Neural progenitor cell (in vitro differentiated cells): ENCODE measurements at places on chromosomes 7 and 10.
A peak's percentile ranks its signal among the peaks of the same experiment; 100 is the strongest.

- H3K4me1 ChIP-seq: peaks cover 4% of the 10 kb centered on the region
- H3K4me3 ChIP-seq: no peak overlapping the region
- no peaks in the 10 kb centered on the region for H3K36me3 ChIP-seq
- H3K27ac ChIP-seq: no peak overlapping the region
- DNase-seq: no peak
- H3K27me3 ChIP-seq: no peaks in the 10 kb centered on the region
These were observed 5.6 kb downstream of the BTBD16 start for GRCh38 chr10:122276611-122277208.

DNA sequence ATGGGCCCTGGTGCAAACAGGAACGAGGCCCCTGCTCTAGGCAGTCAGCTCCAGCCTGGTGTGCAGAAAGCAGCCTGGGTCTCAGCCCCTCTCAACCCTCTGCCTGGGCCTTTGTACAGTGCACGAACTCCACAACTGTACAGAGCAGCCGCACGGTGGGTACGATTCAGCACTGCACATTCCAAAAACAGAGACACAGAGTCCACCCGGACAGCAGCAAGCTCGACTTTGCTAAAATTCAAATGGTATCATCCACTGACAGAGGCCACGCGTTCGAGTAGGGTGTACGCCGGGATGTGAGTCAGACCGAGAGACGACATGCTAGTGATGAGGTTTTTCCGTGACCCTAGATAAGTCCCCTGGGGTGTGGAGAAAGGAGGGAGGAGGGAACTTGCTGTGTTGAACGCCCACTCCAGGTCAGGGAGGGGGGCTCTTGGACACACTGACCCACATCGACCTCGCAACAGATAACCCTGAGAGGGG, 65.6 kb upstream of the PDGFA start:
- no peaks in the 10 kb centered on the region for H3K27me3 ChIP-seq
- no peak overlapping the region for H3K27ac ChIP-seq
- H3K4me3 ChIP-seq: no peak overlapping the region

DNA sequence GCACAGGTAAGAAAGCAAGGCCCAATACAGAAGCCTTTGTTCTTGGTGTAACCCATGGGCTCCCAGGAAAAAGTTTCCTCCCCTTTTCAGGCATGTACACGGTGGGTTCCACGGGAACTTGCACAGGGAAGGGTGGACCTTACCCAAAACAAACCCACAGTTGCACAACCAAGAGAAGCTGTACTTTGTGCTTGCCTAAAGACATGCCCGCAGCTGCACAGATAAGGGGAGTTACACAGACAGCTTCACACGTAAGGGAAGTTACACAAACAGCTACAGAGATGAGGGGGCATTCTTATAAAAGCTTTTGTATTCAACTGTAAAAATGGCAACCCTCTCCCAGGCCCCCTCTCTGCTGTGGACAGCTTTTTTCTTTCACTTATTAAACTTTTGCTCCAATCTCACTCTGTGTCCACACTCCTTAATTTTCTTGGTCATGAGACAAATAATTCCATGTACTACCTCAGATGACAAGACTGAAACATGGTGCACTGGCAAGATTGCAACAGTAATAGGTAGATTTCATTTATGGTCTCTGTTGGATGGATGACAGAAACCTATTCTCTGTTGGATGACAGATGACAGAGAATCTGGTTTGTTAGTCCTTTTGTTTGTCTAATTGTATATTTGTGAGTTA, 72.9 kb downstream of the ATE1 start:
- DNase-seq: no peak
- peaks cover 9% of the 10 kb centered on the region for H3K4me1 ChIP-seq
- H3K27ac ChIP-seq: peak overlapping the region; percentile 66
- no peak overlapping the region for H3K4me3 ChIP-seq
- peaks cover 4% of the 10 kb centered on the region for H3K36me3 ChIP-seq

- peak; percentile 35 for DNase-seq
- peaks cover 14% of the 10 kb centered on the region for H3K4me1 ChIP-seq
- H3K36me3 ChIP-seq: no peaks in the 10 kb centered on the region
- H3K4me3 ChIP-seq: peak overlapping the region; percentile 96
These were observed 1.7 kb downstream of the VPS37D start for GRCh38 chr7:73669288-73669701.

GRCh38 chr7:113809581-113809980, 109.2 kb downstream of the PPP1R3A start:
- no peaks in the 10 kb centered on the region for H3K36me3 ChIP-seq
- H3K27me3 ChIP-seq: no peaks in the 10 kb centered on the region
- no peaks in the 10 kb centered on the region for H3K4me1 ChIP-seq
- no peak overlapping the region for H3K4me3 ChIP-seq
- H3K27ac ChIP-seq: no peak overlapping the region
- DNase-seq: no peak

DNA sequence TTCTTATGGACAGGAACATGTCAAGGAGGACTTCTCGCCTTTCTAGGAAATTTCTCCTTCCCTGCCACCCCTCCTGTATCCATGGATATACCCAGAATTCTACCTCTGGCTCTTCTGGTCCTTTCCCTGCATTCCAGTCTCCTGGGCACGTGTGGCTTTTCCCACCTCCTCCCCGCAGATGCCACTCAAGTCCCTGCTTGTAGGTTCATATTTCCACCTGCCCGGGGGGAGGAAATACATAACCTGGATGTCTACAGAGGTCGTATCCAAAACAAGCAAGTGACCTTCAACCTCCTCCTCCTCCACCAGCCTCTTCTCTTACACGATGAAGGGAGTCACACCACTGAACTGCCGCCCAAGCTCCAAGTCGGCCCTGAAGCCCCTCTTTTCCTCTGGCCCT, 20.7 kb downstream of the FGFR2 start:
- peaks cover 39% of the 10 kb centered on the region for H3K4me1 ChIP-seq
- H3K27ac ChIP-seq: no peak overlapping the region

DNA sequence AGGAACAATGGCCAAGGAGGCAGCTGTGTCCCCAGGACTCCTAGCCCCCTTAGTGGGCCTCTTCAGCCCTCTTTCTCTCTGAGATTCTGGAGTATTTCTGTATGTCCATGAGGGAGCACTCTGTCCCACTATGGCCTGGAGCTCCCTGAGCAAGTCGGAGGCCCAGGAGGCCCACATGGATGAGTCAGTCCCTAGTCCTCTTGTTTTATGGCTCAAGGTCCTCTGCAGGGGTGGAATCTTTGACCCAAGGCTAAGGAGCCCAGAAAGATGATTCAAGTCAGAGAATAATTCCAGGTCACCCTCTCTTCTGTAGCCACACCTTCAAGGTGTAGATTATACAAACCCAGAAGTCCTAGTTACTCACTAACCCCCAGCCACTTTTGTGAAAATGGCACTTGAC, 125.6 kb downstream of the PLXNA4 start:
- no peaks in the 10 kb centered on the region for H3K36me3 ChIP-seq
- H3K27me3 ChIP-seq: no peaks in the 10 kb centered on the region
- no peak for DNase-seq
- H3K4me1 ChIP-seq: no peaks in the 10 kb centered on the region
- H3K27ac ChIP-seq: no peak overlapping the region

DNA sequence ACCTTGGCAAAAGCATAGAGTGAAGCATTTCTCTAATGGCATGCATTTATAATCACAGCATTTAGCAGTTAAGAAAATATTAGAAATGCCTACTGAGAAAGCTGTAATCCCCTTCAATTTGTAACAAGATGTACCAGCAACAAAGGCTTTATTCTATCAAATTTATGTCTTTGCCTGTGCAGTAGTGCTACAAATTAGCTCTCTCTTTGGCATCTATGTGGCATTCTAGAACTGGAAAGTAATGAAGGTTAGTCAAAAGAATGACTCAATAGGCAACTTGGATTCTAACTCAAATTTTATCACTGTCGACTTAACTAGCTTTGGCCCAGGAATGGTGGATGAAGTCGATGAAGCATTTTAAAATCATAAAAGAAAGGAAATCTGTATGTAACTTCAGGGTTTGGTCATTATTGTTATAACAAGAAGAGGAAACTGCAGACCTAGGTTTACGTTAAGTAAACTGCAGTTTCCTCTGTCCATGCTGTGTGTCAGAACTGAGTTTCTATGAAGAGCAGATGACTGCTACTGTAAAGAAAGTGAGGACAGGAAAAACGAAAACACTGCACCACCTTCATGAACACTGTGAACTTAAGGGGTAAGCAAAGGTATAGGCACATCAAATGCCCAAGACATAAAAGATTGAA, 140.0 kb downstream of the RAPGEF5 start:
- no peak for DNase-seq
- H3K4me3 ChIP-seq: no peak overlapping the region
- no peaks in the 10 kb centered on the region for H3K36me3 ChIP-seq
- H3K27me3 ChIP-seq: no peaks in the 10 kb centered on the region
- no peak overlapping the region for H3K27ac ChIP-seq
- H3K4me1 ChIP-seq: peaks cover 22% of the 10 kb centered on the region

DNA sequence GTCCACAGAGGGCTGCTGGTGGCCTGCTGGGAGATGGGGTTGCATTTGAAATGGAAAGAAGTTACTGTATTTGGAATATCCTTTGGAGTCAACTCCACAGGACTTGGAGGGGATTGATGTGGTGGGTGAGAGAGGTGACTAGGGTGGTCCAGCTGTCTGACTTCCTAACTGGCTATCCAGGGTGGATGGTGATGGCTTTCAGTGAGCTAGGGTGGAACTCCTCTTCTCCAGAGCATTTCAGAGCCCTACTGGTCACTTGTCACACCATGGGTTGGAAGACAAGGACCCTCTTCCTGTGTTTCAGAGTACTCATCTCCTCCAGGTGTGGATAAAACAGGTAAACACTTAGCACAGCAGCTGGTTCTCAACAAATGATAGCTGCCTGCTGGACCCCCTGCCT, 3.3 kb upstream of the ADAMTS14 start:
- H3K27ac ChIP-seq: no peak overlapping the region
- peaks cover 12% of the 10 kb centered on the region for H3K4me1 ChIP-seq

DNA sequence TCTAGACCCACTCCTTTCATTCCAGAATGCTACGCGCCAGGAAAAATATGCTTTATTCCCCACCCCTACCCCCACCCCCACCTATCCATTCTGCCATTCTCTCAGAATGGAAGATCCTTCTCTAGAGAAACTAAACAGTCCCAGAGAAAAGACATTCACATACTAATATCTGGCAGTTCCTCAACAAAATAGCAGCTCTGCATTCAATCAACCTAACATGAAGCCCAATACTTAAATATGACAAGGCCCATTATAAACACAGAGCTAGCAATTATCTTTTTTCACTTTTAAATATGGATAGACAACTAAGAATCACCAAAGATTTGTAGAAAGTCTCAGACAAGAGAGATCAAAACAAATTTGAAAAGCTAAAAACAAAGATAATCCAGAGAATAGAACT, 16.4 kb downstream of the CACUL1 start:
- H3K27ac ChIP-seq: no peak overlapping the region
- peaks cover 6% of the 10 kb centered on the region for H3K4me1 ChIP-seq
- H3K36me3 ChIP-seq: no peaks in the 10 kb centered on the region
- DNase-seq: no peak
- no peak overlapping the region for H3K4me3 ChIP-seq

GRCh38 chr10:7525314-7526016, 114.6 kb upstream of the SFMBT2 start:
- H3K27ac ChIP-seq: no peak overlapping the region
- no peaks in the 10 kb centered on the region for H3K4me1 ChIP-seq
- H3K4me3 ChIP-seq: no peak overlapping the region
- H3K27me3 ChIP-seq: no peaks in the 10 kb centered on the region
- DNase-seq: peak; percentile 84
